ENCODE measurements at places on chromosomes 7 and 10. TPM values are rescaled to one million over a fixed set of nuclear protein-coding genes. Genes with fewer than 3 reads are reported as not detected.
A peak's percentile ranks its signal among the peaks of the same experiment; 100 is the strongest.

DNA sequence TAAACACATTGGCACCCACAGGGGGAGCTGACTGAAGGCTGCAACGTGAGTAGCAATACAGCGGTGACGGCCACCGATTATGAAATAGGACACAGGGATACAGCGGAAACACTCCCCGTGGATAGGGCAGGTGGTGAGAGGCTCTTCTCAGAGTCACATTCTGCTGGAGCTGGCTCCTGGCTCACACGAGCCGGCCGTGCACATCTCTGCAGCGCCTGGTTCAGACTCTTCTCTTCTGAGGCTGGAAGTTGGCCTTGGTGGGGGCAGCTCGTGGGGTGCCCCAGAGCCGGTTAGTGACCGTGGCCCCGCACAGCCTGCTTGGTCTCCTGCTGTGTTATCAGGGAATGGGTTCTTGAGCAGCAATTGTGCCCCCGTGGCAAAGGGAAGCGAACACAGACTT is 61.3 kb upstream of the EN2 start:
- DNase-seq = no peak
- no peaks in the 10 kb centered on the region for H3K27me3 ChIP-seq
- no peak overlapping the region for H3K27ac ChIP-seq

The ACSM6 gene
- total RNA-seq = 0.51 TPM

DNA sequence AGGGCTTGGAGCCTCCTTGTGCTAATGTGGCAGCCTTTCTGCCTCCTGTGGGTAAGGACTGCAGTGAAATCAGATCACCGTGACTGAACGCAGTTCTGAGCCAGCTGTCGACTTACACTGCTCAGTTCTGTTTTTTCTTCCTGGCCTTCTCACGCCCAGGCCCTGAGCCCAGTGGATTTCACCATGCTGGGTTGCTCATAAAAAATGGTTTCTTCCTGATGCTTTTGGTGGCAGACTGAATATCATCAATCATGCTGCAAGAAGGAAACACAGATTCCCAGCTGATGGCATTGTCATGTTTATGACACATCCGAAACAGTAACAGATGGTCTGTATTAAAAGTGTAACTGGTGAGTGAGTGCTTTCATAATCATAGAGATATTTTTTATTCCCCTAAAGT is 389.6 kb downstream of the GALNT17 start:
- H3K4me3 ChIP-seq = no peak overlapping the region
- no peaks in the 10 kb centered on the region for H3K4me1 ChIP-seq
- H3K36me3 ChIP-seq = no peaks in the 10 kb centered on the region
- no peaks in the 10 kb centered on the region for H3K27me3 ChIP-seq

The CHAT gene
- not detected for total RNA-seq

GRCh38 chr10:26423722-26424121 is 14.4 kb upstream of the APBB1IP start:
- no peaks in the 10 kb centered on the region for H3K4me1 ChIP-seq
- no peak for DNase-seq
- no peaks in the 10 kb centered on the region for H3K36me3 ChIP-seq
- no peaks in the 10 kb centered on the region for H3K27me3 ChIP-seq
- H3K4me3 ChIP-seq = no peak overlapping the region
- H3K27ac ChIP-seq = no peak overlapping the region

GRCh38 chr10:59361663-59362143 is 646 bp downstream of the FAM13C start:
- no peaks in the 10 kb centered on the region for H3K36me3 ChIP-seq
- H3K27me3 ChIP-seq = no peaks in the 10 kb centered on the region
- DNase-seq = no peak
- no peaks in the 10 kb centered on the region for H3K4me1 ChIP-seq

The SDK1 gene
- total RNA-seq = 27.7 TPM

DNA sequence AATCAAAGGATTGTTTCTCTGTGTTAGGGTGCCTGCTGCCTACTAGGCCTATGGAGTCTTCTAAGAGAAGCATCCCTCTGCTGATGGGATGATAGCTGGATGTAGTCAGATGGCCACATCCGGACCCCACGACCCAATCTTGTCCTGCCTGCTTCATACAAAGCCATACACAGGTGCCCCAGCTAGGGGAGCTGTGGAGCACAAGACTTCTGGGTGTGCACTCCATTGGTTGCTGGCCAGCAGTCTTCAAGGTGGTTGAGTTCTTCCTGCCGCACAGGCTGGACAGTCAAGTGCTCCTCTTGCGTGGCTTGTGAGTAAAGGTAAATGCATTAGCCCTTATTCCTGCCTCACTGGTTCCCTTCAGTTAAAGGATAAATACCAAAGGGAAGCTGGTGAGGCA is 120.2 kb downstream of the TEX36 start:
- H3K36me3 ChIP-seq = no peaks in the 10 kb centered on the region
- no peaks in the 10 kb centered on the region for H3K4me1 ChIP-seq
- no peak overlapping the region for H3K27ac ChIP-seq
- no peak overlapping the region for H3K4me3 ChIP-seq

DNA sequence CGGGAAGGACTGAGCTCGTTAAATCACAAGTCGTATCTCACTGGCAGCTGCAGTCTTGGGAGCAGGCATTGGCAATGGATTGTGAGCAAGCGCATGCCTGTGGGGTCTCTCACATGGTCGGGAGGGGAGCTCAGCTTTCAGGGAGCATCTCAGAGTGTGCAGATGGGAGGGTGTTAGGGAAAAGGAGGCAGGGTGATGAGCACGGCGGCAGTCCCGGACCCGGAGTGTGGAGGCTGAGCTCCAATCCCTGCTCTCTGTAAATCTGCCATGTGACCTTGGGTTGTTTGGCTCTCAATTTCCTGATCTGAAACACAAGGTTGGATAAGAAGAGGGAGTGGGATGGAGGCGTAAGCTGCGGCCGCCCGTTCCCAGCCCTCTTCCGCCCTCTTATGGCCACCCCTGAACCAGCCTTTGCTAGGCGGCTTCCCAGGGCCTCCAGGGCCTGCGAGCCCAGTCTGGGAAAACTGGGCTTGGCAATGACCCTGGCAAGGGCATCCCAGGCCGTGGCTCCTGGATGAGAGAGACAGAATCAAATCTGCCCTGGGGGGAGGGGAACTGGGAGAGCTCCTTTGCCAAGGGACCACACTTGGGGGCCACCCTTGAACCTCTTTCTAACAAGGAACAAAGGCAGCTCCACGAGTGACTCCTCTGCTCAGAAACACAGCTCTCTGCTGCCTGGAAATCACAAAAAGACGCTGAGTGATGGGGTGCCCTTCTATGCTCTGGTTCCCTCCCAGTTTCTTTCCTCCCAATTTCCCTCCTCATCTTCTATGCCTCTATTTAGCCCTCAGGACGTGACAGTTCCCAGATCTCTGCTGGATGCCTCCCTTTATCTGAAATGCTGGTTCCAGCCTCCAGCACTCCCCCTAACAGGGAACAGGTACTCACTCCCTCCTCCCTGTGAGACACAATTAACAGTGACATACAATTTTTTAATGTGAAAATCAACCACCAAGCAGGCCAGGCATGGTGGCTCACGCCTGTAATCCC is 41.7 kb upstream of the LOXL4 start:
- H3K36me3 ChIP-seq = no peaks in the 10 kb centered on the region
- no peaks in the 10 kb centered on the region for H3K4me1 ChIP-seq
- no peak overlapping the region for H3K27ac ChIP-seq
- H3K27me3 ChIP-seq = no peaks in the 10 kb centered on the region
- peak; percentile 44 for DNase-seq

GRCh38 chr7:68381731-68382130 is 1216.5 kb upstream of the AUTS2 start:
- no peak overlapping the region for H3K4me3 ChIP-seq
- H3K27me3 ChIP-seq = no peaks in the 10 kb centered on the region
- no peak for DNase-seq
- H3K4me1 ChIP-seq = no peaks in the 10 kb centered on the region

DNA sequence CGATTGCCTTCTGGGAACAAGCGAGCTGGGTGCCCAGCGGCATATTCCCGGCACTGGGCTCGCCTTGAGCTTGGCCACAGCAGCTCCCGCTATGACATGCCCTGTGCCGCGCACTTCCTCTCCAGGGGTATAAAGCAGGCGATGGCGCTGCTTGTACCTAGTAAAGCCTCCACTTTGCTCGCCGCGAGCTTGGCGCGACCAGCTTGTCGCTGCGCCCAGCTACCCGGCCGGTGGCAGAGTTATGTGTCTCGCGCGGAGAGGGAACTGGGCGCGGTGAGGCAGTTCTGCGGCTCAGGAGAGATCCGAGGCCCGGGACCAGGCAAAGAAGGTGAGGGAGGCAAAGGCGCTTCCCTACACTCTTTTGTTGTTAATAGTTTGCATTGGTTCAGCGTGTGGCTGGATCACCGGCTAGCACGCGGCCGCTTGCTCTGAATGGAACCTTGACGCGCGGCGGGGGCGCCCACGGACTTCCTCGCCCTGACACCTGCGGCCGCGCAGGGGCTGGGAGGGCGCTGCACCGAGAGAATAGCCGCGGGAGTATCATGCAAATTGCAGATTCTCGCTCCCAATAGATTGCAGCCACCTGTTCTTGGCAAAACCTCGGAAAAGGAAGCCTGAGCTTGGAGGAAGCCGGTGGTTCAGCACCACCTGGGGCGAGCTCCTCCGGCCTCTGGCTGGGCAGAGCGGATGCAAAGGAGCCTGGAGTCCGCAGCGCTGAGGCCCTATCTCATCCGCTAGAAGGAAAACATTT is 3.0 kb upstream of the BUB3 start:
- H3K27me3 ChIP-seq = peaks cover 3% of the 10 kb centered on the region
- H3K27ac ChIP-seq = no peak overlapping the region
- peaks cover 3% of the 10 kb centered on the region for H3K4me1 ChIP-seq
- no peak overlapping the region for H3K4me3 ChIP-seq
- H3K36me3 ChIP-seq = no peaks in the 10 kb centered on the region

DNA sequence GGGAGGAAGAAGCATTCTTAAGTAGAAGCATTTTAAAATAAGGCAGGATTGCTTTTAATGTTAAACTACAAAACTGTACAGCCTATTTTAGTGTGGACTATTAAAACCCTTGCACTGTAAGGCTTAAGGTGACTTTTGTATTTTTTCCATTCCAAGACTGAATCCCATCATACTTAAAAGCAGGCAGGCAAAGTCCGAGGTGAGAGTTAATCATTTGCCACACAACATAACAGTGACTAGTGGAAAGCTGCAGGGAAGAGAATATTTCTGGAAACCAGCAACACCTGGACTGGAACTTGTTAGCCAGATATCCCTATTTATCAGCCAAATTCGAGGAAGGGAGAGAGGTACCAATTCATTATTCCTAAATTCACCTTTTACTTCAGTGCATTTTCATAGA is 3.5 kb downstream of the PRR15 start:
- DNase-seq = no peak
- no peak overlapping the region for H3K27ac ChIP-seq
- H3K27me3 ChIP-seq = no peaks in the 10 kb centered on the region

GRCh38 chr7:158556721-158557440 is 30.7 kb downstream of the PTPRN2 start:
- no peak for DNase-seq
- H3K36me3 ChIP-seq = no peaks in the 10 kb centered on the region
- H3K27me3 ChIP-seq = no peaks in the 10 kb centered on the region
- H3K4me1 ChIP-seq = no peaks in the 10 kb centered on the region

DNA sequence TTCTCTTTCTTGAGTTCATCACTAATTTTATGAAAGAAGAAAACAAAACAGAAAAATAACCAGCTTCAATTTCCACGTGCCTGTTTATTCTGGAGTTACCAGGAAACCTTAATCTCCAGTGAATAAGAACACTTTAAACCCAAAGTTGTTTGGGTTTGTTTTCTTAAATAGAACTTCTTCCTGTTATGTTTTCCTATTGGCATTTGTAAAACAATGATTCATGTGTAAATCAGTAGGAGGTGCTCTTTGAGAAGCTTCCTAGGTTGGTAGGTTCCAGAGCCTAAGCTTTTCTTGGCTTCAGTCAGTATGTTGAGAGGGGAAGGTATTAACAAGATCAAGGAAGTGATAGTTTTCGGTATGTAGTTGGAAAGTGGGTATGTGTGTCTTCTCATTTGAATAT is 119.0 kb downstream of the BICC1 start:
- H3K27me3 ChIP-seq = no peaks in the 10 kb centered on the region
- no peaks in the 10 kb centered on the region for H3K36me3 ChIP-seq
- H3K4me1 ChIP-seq = no peaks in the 10 kb centered on the region
- no peak for DNase-seq
- H3K4me3 ChIP-seq = no peak overlapping the region

DNA sequence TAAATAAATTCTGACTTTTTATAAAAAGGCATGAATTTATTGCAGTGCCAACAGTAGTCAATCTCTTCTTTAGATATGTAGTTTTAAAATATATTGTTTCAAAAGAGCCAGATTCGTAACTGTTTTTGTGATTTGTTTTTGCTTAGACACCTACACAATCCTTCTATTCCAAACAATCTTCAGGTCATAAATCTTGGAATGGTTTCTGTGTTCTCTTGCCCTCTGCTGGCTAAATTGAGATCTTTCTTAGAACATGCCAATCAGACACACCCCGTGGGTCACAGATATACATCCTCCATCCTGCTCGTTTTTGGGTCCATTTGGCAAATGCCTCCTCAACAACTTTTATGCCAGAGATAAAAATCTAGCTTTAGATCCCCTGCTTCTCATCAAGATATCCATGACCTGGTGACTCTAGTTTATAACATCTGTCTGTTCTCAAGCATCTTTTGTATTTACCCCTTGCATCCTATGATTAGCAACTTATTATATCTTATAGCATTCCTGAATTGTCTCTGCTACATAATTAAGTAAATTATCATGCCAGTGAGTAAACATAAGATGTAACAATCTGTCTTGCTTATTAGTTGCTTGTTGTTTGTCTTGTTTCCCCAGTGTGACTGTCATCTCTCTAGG is 35.3 kb upstream of the IFRD1 start:
- H3K4me3 ChIP-seq = no peak overlapping the region
- no peaks in the 10 kb centered on the region for H3K27me3 ChIP-seq
- peaks cover 7% of the 10 kb centered on the region for H3K4me1 ChIP-seq
- H3K36me3 ChIP-seq = no peaks in the 10 kb centered on the region
- DNase-seq = no peak
- H3K27ac ChIP-seq = no peak overlapping the region

The NPSR1 gene
- not detected for total RNA-seq

DNA sequence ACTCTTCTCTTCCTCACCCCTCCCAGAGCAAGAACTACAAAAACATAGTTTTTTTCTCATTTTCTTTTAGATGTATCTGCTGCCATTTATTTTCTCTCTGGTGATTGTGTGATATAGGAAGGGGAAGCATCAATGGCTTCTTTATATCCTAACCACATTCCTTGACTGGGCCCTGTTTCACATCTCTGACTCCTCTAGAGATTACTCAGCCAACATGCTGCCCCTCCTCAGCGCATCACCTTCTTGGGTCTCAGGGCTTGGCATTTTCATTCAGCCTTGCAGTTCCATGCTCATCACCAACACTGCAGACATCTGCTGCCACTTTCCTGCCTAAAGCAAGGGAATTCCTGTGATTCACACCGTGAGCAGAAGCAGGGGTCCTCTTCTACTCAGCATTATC is 705.5 kb downstream of the AUTS2 start:
- H3K4me1 ChIP-seq = no peaks in the 10 kb centered on the region
- DNase-seq = no peak
- no peaks in the 10 kb centered on the region for H3K27me3 ChIP-seq
- H3K36me3 ChIP-seq = no peaks in the 10 kb centered on the region

The SUN3 gene
- not detected for total RNA-seq

- no peaks in the 10 kb centered on the region for H3K4me1 ChIP-seq
- H3K27me3 ChIP-seq = no peaks in the 10 kb centered on the region
- no peak for DNase-seq
- H3K4me3 ChIP-seq = peak within 1 kb of the TSS; percentile 33
- H3K36me3 ChIP-seq = no peaks in the 10 kb centered on the region
- H3K27ac ChIP-seq = no peak within 1 kb of the TSS
Observed at GRCh38 chr7:150567169-150567568, at the start of gene GIMAP4. TSS of gene GIMAP4 (plus strand) at chr7:150567390. CDS start at chr7:150569902, 2,512 bp downstream.

Measured in pancreas (tissue), 10 donors.